ENCODE measurements at places on chromosomes 12 and 14.
A peak's percentile ranks its signal among the peaks of the same experiment; 100 is the strongest.

DNA sequence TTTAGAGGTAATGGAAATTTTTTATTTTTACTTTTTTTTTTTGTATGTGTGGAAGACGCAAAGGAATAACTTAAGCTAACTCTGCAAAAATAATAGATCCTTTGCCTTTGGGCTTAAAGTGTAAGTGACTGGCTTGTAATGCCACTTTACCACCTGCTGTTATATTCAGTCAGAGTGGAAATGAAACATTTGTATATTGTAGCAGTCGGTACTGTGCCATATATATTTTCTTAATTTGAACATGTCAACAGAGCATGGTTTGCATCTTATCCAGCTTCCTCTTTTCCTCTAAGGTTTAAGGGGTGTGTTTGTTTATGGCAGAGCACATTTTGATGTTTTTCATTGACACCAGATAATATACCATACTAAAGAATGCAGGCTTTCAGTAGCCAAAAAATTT is 176.6 kb downstream of the TRHDE start:
- no peak for DNase-seq

GRCh38 chr12:56425940-56426438 is 23.2 kb downstream of the TIMELESS start:
- no peak for DNase-seq

GRCh38 chr12:22971247-22971646 is 346.3 kb downstream of the ETNK1 start:
- no peak for DNase-seq

GRCh38 chr14:99229654-99230207 is 42.3 kb downstream of the BCL11B start:
- no peak for DNase-seq

DNA sequence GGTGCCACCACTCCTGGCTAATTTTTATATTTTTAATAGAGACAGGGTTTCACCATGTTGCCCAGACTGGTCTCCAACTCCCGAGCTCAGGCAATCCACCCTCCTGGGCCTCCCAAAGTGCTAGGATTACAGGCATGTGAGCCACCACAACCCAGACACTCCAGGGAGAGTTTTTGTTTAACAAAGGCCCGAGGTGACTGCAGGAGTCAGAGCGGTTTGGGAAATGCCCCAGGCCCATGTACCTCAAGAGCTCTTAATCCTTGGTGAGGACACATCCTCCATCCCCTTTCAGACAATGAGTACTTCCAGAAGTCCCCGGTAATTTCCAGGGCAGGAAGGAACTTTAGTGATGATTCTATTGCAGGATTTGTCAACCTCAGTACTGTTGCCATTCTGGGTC is 176.0 kb downstream of the ESRRB start:
- DNase-seq: no peak

- DNase-seq: no peak
Observed at GRCh38 chr12:5246196-5246595, 185.7 kb upstream of the NTF3 start.

DNA sequence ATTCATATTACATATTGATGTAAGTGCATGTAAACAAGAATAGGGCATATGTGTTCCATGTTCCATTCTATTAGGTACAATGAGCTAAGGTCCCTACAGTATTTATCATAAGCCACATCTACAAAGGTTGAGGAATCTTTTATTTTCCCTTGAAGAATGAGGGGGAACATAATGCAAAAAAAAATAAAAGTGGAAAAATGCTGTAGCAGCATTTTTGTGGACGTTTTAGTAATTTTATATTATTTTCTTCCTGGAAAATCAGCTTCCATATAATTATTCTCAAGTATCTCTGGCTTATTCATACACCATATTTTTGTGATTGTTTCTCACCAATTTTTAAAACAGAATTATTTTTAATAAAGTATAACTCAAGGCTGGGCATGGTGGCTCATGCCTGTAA is 148.7 kb downstream of the MED13L start:
- no peak for DNase-seq

- no peak for DNase-seq
Observed at GRCh38 chr12:95335948-95336347, 118.3 kb downstream of the VEZT start.

DNA sequence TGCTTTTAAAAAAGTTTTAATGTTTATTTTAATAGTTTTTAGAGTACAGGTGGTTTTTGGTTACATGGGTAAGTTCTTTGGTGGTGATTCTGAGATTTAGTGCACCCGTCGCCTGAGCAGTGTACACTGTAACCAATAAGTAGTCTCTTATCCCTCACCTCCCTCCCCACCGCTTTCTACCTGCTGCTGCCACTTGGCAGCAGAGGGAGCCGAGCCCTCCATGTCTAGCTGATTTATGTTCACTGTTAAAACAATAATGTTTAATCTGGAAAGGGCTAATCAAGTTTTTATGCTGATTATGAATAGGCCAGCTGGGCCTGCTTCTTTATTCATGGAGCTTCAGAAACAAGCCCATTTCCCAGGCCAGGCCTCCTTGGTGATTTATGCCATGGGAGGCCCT is 73.1 kb downstream of the ADCK1 start:
- DNase-seq: no peak

GRCh38 chr12:7877420-7877819 is 4.7 kb upstream of the SLC2A14 start:
- DNase-seq: no peak

DNA sequence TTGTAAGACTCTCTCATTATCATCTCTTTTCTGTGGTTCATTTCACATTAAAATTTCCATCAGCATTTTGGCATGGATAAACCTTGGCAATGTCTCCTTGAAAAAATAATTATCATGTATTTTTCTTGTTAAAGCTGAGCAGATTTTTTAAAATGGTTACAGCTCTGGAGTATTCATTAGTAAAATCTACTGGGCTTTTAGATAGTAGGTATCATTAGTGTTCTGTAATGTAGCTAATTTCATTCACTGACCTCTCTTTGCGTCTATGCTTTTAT is 36.9 kb upstream of the CDK17 start:
- no peak for DNase-seq

DNA sequence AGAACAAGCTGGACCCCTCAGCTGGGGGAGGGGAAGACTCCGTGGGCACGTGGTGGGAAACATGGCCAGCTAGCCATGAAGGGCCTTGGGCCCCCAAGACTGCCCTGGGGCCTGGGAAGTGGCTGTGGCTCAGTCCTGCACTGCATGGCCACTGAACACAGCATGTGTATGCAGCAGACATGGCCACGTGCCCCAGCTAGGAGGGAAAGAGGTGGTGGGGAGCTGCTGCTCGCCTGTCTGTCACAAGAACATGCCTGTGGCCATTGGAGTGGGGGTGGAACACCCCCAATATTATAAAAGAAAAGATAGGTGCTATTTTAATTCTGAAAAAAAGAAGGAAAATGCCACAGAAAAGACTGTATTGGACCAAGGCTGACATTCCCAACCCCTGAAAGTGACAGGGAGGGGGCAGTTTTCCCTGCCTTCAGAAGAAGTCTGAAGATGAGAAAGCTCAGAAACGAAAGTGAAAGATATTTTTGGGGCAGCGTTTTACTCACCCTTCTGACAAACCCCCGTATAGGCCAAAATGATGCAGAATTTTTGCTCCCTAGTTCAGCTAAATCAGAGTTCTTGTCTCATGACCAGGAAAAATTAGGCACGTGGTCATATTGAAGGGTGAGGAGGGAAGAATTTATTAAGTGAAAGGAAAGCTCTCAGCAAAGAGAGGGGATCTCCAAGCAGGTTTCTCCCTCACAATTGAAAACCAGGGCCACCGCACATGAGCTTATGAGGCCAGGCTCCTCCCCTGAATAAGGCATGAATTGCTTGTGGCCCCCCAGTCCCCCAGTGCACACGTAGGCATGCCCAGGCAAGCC is 35.2 kb upstream of the PCNX1 start:
- DNase-seq: no peak

- no peak for DNase-seq
Observed at GRCh38 chr14:30177781-30178180, 250.1 kb upstream of the PRKD1 start.

- DNase-seq: no peak
Observed at GRCh38 chr12:78331753-78332152, 501.1 kb downstream of the NAV3 start.

DNA sequence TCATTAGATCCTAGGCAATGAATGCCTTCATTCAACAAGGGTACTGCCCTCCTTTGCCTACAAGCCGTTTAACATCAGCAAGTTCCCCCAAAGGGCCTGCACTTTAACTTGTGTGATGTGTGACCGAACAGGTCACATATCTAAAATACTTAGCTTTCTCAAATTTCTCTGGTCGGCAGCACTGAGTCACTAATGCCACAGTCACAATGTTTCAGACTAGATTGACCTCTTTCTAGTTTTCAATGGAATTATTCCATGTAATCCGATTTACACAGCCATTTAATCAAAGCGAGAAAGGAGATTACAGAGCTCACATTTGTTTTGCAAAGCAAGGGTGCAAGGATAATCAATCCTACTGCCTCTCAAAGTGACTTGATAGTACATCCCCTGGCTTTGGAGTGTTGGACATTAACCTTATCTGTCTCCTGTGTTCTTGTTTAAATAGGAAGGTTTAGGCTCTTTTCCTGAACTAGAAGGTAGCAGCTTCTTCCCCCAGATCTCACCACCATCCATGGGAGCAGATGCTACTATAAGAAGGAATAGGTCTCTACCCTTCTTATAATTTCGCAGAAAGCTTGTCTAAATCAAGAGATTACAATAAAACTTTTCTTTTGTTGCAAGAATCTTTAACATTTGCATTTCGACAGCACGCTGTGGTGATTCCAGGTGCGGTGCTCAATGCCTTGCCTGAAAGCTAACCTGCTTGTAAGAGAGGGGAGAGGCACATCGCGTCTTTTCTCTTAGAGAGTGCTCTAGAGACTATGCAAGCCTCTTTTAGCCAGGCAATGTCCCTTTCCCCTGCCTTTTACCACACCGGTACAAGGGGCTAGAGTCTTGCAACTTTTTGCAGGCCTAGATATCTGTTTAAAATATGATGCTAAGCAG is 1.8 kb downstream of the KITLG start:
- peak; percentile 18 for DNase-seq

DNA sequence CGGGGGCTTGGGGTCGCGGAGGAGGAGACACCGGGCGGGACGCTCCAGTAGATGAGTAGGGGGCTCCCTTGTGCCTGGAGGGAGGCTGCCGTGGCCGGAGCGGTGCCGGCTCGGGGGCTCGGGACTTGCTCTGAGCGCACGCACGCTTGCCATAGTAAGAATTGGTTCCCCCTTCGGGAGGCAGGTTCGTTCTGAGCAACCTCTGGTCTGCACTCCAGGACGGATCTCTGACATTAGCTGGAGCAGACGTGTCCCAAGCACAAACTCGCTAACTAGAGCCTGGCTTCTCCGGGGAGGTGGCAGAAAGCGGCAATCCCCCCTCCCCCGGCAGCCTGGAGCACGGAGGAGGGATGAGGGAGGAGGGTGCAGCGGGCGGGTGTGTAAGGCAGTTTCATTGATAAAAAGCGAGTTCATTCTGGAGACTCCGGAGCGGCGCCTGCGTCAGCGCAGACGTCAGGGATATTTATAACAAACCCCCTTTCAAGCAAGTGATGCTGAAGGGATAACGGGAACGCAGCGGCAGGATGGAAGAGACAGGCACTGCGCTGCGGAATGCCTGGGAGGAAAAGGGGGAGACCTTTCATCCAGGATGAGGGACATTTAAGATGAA is 630 bp downstream of the FOS start:
- peak; percentile 49 for DNase-seq

GRCh38 chr14:104892531-104893434 is 27.7 kb downstream of the CEP170B start:
- DNase-seq: no peak

DNA sequence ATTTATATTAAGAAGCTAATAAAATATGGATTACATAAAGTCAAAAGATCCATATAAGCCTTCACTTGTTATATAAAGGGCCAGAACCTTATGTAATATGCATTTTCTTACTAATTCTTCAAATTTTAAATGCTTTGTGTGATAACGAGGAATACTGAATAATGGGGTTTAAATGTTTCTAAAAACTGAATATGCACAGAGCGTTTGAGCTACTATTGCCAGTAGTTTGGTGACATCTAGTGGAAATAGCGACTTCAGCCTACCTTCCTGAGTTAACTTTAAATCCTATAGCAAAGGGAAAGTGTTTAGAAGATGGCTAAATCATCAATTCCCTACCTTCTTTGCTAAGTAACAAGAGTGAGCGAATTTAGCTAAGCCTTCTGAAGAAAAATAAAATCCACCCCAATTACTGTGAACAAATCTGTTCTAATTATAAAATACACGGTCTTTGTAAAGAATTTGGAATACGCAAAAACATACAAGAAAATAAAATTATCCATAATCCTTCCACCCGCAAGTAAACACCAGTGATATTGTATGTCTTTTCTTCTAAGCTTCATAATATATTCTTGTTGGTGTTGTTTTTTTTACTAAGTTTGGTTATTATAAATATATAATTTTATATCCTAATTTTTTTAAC is 115.5 kb upstream of the G2E3 start:
- peak; percentile 26 for DNase-seq

GRCh38 chr14:75254381-75254822 is 24.2 kb upstream of the FOS start:
- DNase-seq: no peak

- no peak for DNase-seq
Observed at GRCh38 chr12:69092137-69092536, 147.2 kb upstream of the CPSF6 start.

DNA sequence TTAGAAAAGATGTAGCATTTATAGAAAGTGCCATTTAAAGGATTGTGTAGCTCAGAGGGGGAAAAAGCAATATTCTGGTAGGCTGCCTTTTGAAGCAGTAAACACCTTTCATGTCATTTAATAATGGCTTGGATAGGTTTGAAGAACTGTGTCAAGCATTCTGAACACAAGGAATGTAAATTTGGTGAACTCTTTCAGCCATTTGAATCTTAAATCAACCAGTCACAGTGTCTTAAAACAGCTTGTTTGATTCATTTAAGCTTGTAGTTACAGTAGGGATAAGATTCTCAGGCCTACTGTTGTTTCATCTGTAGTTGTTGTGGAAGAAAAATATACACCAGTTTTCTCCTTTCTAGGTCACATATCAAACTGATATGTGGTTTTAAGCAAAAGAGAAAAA is 299.4 kb upstream of the NOVA1 start:
- no peak for DNase-seq

DNA sequence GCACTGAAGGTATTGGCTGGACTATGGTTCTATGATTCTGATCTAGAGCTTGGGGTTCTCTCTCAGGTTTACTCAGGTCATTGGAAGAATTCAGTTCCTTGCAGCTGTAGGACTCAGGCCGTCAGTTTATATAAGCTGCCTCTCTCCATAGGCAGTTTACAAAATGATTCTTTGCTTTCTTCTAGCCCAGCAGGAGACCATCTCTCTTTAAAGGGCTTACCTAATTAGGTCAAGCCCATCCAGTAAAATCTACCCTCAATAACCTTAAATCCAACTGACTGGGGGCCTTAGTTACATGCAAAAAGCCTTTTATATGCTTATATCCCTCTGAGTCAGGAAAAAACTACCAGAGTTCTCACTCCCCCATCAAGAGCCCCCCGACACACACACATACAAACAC is 80.5 kb upstream of the GARIN6 start:
- no peak for DNase-seq

DNA sequence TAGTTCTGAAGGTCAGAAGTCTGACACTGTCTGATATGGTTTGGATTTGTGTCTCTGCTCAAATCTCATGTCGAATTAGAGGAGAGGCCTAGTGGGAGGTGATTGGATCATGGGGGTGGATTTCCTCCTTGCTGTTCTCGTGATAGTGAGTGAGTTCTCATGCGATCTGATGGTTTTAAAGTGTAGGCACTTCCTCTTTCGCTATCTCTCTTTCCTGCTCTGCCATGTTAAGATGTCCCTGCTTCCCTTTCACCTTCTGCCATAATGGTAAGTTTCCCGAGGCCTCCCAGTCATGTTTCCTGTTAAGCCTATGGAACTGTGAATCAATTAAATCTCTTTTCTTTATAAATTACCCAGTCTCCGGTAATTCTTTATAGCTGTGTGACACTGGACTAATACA is 84.1 kb upstream of the TMTC1 start:
- no peak for DNase-seq

Measured in HFFc6 (cell line).